Lung microvascular endothelial cell (primary cell): ENCODE measurements at places on chromosomes 11 and 22.

- DNase-seq, result no peak
These were observed 100.6 kb downstream of the WNT7B start for GRCh38 chr22:45876136-45877035.

- no peak for DNase-seq
These were observed 25.0 kb upstream of the CRTAM start for GRCh38 chr11:122813176-122813893.

GRCh38 chr11:33500332-33500731 is 200.3 kb downstream of the C11orf91 start:
- DNase-seq, result no peak

- DNase-seq, result no peak
These were observed 156.0 kb downstream of the PKNOX2 start for GRCh38 chr11:125320347-125321076.

- no peak for DNase-seq
These were observed 4.3 kb downstream of the GRK2 start for GRCh38 chr11:67270256-67271204.
